ENCODE measurements at places on chromosomes 13 and 19. TPM values are rescaled to one million over a fixed set of nuclear protein-coding genes. Genes with fewer than 3 reads are reported as not detected.

The DCUN1D2 gene
- total RNA-seq: 10.2 TPM

The NLRP4 gene
- not detected for total RNA-seq

The ZIC2 gene
- not detected for total RNA-seq

The ZNF345 gene
- 4.0 TPM for total RNA-seq

The HIPK4 gene
- 0.05 TPM for total RNA-seq

The ELSPBP1 gene
- not detected for total RNA-seq

DNA sequence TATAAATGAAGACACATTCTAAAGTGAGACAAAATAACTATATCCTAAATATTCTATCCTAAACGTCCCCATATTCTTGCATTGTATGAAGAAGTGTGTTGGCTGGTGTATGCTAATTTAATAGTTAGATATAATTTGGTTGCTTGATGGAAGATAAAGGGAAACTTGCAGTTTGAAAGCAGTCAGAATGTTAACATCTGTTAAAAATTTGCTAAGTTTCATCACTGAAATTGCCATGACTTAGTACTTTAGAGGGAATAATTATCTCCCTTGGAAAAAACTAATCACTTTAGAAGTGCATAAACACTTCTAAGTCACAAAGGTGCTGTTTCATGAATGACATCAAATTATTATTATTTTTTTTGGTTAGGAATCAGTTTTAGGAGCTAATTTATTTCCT, 61.6 kb downstream of the ITGBL1 start:
- DNase-seq: no peak

- no peak for DNase-seq
Measured at GRCh38 chr19:39085392-39085791, 1.2 kb downstream of the ACP7 start.

DNA sequence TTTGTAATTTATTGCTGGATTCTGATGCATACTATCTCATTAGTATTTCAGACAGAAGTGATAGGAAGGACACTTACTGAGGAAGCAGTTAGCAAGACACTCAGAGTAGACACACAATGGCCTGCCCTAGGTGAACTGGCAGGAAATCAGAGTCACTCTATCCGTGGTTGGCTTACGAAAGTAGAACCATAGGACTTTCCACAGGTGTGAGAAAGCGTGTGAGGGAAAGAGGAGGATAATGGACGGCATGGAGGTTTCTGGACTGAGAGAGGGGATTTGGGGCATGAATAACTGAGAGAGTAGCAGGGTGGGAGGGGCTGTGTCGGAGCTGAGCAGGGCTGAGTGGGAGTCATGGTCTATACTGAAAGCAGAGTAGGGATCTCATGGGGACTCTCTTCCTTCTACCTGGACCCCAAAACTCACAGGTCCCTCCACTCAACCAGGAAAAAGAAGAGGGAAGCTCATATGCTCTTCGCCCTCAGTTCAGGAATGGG, 18.7 kb upstream of the EID2 start:
- no peak for DNase-seq

GRCh38 chr13:75661443-75661842, 25.3 kb downstream of the LMO7 start:
- no peak for DNase-seq

DNA sequence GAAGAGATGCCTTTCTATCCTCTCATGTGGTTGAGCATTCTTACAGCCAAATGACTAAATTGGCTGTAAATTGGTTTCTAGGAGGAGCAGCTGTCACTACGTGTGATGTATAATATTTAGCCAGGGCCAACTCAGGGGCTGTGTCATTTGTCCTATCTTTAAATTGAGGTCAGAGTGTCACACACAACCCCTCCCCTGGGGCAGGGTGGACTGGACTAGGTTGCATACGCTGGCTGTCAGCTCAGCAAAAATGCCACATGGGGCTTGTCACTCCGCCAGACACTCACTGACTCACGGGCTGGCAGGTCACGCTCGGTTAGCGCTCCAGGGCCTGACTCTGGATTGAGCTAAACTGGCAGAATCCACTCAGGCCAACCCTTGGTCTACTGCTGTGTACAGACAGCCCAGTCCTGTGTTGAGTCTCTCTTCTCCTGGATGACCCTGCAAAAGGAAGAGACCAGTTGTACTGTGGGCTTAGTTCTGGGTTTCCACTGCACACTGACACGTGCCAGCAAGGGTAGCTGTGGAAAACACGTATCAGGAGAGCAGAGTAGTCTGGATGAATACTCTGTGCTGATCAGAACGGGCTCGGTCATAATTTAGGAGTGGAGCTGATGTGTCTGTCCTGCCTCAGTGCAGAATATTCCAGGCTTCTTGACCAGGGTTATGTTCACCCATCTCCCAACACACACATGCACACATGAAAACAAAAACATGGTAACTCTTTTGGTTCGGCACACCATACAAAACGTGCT, 29.1 kb downstream of the SHISA2 start:
- peak; percentile 57 for DNase-seq

DNA sequence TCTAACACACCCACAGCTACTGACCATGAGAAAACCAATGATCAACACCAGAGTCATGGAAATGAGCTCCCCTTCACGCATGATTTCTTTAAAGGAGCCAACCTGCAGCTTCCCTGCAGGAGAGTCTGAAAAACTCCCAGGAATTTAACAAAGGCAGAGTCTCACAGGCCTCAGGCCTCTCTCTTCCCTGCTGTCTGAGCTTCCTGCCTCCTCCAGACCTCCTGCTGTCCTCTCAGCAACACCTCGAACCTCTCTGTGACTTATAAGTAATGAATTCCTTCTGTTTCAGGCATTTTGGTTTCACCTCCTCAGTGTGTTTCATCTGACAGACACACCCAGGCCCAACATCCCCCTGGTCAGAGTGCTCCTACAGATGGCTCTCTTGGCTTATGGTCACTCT, 1044.4 kb downstream of the UQCRFS1 start:
- DNase-seq: no peak

GRCh38 chr19:5150902-5151741, 182.2 kb downstream of the KDM4B start:
- DNase-seq: no peak

DNA sequence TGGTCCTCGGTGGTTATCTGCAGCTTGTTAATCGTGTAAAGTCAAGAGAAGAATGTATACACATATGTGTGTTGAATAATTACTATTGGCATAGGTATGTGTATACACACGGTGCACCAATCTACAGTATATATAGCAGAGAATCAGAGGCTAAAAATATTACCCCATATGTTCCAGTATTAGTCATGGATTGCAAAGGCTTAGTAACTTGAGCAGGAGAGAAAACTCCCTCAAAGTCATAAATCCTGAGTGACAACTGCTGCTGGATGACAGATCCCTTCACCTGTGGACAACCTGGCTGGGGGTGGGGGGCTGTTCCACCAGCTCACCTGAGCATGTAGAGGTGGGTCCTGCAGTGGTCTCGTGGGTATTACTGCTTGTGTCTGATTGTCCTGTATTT, 185.0 kb downstream of the ZNF536 start:
- no peak for DNase-seq

GRCh38 chr13:88704600-88705275, 1033.6 kb downstream of the SLITRK5 start:
- no peak for DNase-seq

DNA sequence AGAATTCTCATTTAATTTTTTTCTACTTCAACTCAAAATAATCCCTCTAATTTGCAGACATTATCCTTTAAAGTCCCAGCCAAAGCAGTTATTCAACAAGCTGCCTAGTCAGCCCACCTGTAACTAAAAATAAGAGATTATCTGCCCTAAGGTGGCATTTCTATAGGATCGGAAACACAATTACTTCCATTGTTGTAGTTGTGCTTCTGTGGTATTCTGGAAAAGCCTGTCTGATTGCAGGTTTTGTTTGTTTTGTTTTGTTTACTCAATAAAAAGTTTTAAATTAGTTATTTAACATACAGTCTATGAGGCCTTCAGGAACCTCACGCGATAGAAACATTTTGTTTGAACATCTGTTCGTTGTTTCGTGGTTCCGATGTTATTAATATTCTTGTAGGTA, 101.0 kb downstream of the ZIC5 start:
- no peak for DNase-seq

DNA sequence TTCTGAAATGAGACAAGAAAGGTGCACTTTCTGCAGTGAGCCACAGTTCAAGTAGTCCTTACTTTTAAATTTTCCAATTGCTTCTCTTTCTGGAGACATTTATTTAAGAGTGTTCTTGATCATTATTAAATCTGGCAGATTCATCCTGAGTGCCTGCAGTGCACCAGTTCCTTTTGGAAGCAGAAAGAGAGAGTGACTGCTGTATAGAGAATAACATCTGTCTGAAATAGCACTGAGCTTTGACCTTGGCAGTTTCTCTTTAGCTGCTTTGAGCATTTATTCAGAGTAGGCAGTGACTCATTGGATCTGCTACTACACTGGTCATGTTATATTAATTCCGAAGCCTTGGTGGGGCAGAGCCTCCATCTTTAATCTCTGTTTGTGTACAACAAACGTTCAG, 1373.7 kb downstream of the PCDH9 start:
- DNase-seq: no peak

DNA sequence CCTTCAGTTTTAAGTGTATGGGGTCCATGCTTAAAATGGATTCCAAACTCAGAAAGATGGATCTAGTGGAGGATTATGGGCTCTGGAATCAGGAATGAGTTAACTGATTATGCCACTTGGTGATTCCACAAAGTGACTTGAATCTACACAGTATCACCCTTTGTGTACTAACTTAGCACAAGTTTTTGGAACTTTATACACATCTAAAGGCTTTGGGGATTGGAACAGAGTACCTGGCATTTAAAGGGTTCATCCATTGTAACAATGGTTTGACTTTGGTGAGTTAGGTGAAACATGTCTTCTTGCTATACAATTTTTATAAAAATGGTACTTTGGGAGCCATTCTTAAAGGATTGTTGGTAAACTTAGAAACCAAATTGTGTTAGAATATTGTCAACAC, 1.1 kb downstream of the RPL21 start:
- DNase-seq: no peak

GRCh38 chr13:109517517-109517916, 268.9 kb downstream of the IRS2 start:
- DNase-seq: no peak

DNA sequence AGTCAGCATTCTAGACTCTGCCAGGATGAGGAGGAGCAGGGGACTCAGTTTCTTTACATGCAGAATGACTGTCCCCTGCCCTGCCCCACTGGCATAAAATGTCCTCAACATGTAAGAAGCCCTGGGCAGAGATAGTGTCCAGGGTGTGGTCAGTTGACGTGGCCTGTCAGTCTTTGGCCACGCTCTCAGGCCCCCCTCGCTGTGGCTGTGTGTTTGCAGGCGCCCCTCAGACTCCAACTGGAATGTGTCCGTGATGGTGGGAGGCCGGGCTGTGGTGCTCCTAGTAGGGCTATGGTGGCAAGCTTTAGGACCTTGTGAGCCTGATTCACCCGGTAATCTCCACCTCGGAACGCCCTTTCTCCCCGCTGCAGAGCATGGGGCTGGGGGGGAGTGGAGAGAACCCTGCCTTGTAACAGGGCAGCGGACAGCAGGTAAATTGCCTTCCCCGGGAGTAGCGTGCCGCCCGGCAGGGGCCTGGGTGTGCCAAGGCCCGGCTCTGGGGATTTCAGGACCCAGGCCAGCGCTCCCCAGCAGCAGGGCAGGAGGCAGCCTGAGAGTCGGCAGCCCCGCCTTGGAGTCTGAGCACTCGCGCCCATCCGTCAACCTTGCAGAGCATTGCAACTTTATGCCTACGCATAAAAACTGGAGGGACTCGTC, 62.3 kb downstream of the CHST8 start:
- peak; percentile 65 for DNase-seq

DNA sequence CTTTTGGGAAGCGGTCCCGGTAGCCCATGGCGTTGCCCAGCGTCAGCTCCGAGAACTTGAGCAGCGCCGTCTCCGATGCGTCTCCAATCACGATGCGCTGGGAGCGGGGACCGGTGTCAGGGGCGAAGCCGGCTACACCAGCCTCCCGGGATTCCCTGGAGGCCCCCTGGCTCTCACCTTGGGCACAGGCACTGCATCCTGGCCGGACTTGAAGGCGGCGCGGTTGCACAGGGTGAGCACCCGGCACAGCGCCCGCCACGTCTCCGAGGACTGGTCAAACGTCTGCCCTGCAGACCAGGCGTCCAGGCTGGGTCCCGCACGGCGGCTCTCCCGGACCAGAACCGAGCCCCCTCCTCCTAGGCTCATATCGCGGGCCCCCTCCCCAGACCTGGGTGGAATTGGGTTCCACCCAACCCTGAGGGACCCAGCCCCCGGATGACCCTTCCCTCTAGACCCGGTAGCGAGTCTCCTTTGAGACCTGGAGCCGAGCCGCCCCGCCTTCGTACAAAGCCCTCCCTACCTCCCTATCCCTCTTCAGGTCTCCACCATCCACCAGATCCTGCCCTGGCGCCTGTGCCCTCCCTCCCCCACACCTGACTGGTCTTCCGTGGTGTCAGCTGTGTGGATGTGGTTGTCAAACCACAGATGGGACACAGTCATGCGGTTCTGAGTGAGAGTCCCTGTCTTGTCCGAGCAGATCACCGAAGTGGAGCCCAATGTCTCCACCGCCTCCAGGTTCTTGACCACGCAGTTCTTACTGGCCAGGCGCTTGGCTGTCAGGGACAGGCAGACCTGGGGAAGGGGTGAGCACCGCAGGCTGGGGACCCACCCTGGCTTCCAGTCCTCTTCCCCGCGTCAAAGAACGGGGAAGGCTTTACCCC, 4.8 kb downstream of the ATP4A start:
- no peak for DNase-seq

GRCh38 chr19:2187159-2187558, 23.4 kb downstream of the DOT1L start:
- no peak for DNase-seq

DNA sequence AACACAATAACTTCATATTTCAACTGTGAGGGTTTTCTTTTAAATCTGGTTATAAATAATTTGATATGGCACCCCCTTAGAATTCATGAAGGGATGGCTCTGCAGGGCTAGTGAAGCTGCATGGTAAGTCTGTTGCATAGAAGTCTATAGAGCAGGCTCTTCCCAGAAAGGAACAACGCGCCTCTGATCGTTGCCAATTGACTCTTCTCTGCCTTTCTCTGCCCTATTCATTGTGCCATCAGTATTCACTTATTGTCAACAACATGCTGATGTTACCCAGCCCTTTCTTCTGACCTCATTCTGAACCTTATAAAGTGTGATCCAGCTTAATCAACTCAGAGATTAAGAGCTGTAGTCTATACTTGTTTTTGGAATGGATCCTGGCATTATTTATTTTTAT, 16.3 kb upstream of the DCT start:
- no peak for DNase-seq

DNA sequence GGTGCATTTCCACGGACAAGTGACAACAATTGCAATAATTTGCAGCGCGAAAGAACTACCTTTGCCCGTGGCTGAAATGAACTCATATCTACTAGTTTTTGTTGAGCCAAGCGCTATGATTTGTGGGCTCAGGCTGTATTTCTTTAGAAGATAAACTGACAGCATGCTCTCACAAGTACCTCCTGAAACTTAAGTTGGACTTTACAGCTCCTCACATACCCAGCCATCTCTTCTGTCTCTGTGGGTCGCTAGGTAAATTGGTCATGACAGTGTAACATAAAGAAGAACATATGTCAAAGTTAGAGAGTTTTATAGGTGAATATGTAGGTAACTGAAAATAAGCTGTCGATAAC, 839 bp downstream of the COG6 start:
- peak; percentile 15 for DNase-seq

- peak; percentile 33 for DNase-seq
Measured at GRCh38 chr19:18520848-18521691, 800 bp downstream of the ELL start.

All from dermis blood vessel endothelial cell (primary cell).